ENCODE measurements at places on chromosomes 6 and 20. TPM values are rescaled to one million over a fixed set of nuclear protein-coding genes. Genes with fewer than 3 reads are reported as not detected.

The POPDC3 gene
- total RNA-seq = 21.9 TPM

The KIZ gene
- 4.4 TPM for total RNA-seq

The KIAA0408 gene
- total RNA-seq = 5.3 TPM

The LIN28B gene
- 1.4 TPM for total RNA-seq

The OR2H2 gene
- not detected for total RNA-seq

The SALL4 gene
- 2.0 TPM for total RNA-seq

The MATN4 gene
- 0.16 TPM for total RNA-seq

The CST4 gene
- not detected for total RNA-seq

The OPRL1 gene
- 1.0 TPM for total RNA-seq

The LY86 gene
- total RNA-seq = not detected

The C6orf47 gene
- total RNA-seq = 11.5 TPM

The HECA gene
- 1.7 TPM for total RNA-seq

The C6orf141 gene
- 10.1 TPM for total RNA-seq

The RWDD2A gene
- 1.4 TPM for total RNA-seq

The SLC26A8 gene
- total RNA-seq = 0.10 TPM

The ADGRF5 gene
- total RNA-seq = not detected

The SMIM28 gene
- not detected for total RNA-seq

The SLC22A23 gene
- total RNA-seq = 8.9 TPM

The ALDH5A1 gene
- 8.0 TPM for total RNA-seq

The SAMD3 gene
- not detected for total RNA-seq

The HM13 gene
- 262 TPM for total RNA-seq

The FAM83C gene
- 0.14 TPM for total RNA-seq

The BACH2 gene
- 1.6 TPM for total RNA-seq

The TMEM14A gene
- 40.0 TPM for total RNA-seq

The PRPH2 gene
- total RNA-seq = not detected

The TSPO2 gene
- not detected for total RNA-seq

The SLC35D3 gene
- total RNA-seq = 0.05 TPM

The PTCRA gene
- total RNA-seq = not detected

The BHLHE23 gene
- total RNA-seq = not detected

The NNAT gene
- not detected for total RNA-seq

The OR2J3 gene
- total RNA-seq = not detected

The ADGB gene
- total RNA-seq = not detected

The LPA gene
- 0.09 TPM for total RNA-seq

The VNN1 gene
- total RNA-seq = 0.15 TPM

The RANBP9 gene
- 10.3 TPM for total RNA-seq

The DIDO1 gene
- 24.8 TPM for total RNA-seq

The NMBR gene
- not detected for total RNA-seq

The CDSN gene
- total RNA-seq = not detected

The CCDC28A gene
- 11.5 TPM for total RNA-seq

The HELZ2 gene
- 26.2 TPM for total RNA-seq

The PKIG gene
- total RNA-seq = 37.5 TPM

The RHAG gene
- not detected for total RNA-seq

The VAPB gene
- 52.4 TPM for total RNA-seq

The B3GAT2 gene
- 0.06 TPM for total RNA-seq

The PHACTR1 gene
- total RNA-seq = not detected

The SYNDIG1 gene
- total RNA-seq = 1.6 TPM

The NCOA3 gene
- total RNA-seq = 63.0 TPM

The ZNF334 gene
- not detected for total RNA-seq

All from A549 treated with Hydrocortisone at 1 μM for 4 hours (cell line).